T1000 (cell line): ENCODE measurements at places on chromosomes 2 and 18.

- DNase-seq = no peak
These were observed 17.3 kb upstream of the KLHL23 start for GRCh38 chr2:169716238-169716886.

GRCh38 chr2:208280933-208281332 lies 14.9 kb downstream of the PIKFYVE start:
- no peak for DNase-seq

DNA sequence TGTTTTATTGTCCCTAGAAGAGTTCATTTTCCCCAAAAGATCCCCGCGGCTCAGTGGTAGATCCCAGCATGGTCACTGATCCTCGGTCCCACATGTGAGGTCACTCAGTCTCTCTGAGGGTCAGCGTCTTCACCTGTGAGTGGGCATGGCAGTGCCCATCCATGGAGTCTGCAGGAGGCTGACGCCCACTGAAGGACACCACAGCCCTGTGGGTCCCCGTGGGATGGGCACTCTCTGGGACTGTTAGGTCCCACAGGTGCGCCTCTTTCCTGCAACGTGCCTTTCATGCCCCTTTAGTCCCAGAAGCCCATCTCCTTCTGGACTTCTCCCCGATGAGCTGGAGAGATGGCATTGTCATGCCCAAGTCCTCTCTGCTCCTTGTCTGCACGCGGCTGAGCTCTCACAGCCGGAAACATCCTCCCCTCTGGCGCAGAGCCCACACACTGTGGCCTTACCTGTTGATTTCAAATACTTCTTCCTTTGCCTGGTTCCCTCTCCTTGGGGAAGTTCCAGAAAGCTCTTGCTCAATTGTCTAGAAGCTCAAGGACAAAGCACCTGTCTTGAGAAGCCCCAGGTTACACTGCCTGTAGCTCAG lies 75.9 kb downstream of the PTGR3 start:
- no peak for DNase-seq

- DNase-seq = no peak
These were observed 33.3 kb upstream of the KLF11 start for GRCh38 chr2:10009811-10010781.

- DNase-seq = no peak
These were observed 3.9 kb downstream of the SLC35F6 start for GRCh38 chr2:26767894-26768487.

DNA sequence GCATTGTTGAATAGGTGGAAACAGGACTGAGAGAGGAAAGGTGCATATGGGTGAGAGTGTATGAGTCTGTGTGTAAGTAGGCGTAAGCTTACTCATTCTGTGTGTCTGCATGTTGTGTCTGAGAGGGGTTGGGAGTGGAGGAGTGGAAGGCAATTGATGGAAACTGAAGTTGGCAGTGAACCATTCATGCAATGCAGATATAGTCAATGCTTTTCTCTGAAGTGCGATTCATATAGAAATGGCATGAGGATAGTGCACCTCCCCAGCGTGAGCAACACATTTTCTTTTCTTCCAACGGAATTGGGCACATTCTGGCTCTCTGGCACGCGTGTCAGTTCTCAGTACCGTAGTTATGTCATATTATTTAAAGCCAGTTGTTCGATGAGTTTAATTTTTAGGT lies 250.5 kb downstream of the NYAP2 start:
- no peak for DNase-seq
